ENCODE measurements at places on chromosomes 6 and 20.

DNA sequence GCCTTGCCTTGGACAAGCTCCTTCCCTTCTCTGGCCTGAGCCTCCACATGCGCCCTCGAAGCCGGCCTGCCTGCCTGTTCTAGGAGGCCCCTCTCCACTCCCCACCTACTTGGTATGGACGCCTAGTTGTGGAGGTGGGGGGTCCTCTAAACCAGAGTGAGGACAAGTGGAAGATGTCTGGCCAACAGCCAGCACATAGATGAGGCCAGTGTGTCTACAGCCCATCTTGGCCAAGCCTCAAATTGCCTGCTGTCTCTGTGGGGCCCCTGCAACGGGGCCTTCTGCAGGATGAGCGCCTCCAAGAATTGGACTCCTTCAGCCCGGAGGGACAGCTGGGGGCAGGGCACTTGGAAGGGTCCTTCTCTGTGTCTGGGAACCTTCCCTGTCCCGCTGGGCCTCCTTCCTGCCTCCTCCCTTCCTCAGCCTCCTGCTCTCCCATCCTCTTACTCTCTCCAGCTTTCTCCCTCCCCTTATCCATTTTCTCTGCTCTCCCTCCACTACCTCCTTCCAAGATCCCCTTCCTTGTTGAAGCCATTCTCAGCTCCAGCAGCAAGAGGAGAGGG, 1.6 kb downstream of the MDFI start:
- DNase-seq = no peak

DNA sequence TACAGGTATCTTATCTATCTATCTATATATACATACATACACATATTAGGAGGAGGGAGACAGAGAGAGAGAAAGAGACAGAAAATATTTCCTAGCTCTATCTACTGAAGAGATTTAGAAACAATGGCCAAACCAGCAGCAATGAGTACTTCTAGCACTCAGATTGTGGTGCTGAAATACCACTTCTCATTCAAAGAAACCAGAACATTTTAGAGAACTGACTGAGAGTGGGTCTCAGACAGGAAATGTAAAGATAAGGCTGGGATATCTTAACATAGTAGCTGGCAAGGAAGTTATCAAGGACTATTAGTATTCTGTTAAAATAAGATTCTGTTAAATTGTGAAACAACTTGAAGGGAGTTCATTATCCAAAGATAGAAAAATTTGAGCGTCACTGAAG, 57.0 kb downstream of the DNAAF9 start:
- DNase-seq = no peak

DNA sequence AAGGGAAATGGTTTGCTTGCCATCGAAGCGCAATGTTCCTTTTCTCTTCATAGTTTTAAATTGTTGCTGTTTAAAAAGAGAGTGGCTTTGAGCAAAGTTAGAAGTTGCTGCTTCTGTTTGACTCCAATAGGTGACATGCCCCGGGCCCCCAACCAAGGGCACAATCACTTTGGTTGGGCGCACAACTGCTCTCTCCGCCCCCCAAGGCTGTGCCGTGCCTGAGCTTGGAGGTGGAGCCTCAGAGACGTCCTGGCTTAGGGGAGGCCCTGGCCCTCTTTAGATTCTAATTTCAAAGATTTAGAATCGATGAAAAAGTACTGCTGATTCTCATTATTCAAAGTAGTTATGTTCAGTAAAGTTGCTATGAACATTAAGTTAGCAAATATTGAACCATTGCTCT, 725.9 kb downstream of the COL12A1 start:
- DNase-seq = no peak

DNA sequence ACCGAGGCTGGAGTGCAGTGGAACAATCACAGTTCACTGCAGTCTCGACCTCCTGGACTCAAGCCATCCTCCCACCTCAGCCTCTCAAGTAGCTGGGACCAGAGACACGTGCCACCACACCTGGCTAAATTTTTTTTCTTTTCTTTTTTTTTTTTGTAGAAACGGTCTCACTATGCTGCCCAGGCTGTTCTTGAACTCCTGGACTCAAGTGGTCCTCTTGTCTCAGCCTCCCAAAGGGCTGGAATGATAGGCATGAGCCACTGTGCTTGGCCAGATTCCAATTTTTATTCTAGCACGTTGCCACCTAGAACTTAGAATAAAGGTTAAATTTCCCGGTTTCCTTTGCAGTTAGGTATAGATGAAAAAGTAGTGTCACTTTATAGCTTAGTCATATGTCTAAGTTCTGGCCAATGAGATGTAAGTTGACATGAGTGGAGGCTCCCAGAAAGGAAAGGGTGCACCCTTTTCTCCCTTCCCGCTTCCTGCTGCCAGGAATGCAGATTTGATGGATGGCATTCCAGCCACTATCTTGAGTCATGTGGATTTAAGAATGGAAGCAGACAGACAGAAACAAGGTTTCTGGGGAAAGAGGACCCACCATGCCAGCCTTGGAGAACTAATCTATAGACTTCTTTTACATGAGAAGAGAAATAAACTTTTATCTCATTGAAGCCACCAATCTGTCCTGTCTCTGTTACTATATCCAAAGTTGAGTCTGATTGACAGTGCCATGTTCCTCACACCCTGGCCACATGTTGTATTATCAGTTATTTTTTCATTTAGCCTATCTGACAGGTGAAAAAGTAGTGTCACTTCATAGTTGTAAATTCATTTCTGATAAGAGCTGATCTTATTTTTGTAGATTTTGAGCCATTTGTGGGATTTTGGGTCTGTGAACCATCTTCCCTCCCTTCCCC, 60.6 kb upstream of the NCOA3 start:
- no peak for DNase-seq

- no peak for DNase-seq
Observed at GRCh38 chr20:50392138-50392866, 117.9 kb upstream of the PTPN1 start.

Data from HuH-7 (cell line).